ENCODE measurements at places on chromosomes 3 and 15. TPM values are rescaled to one million over a fixed set of nuclear protein-coding genes. Genes with fewer than 3 reads are reported as not detected.

The AMOTL2 gene
- total RNA-seq, result 104 TPM

The SLC33A1 gene
- total RNA-seq, result 52.1 TPM

The GOLGA6L7 gene
- total RNA-seq, result not detected

The CFAP44 gene
- total RNA-seq, result 6.0 TPM

The BTLA gene
- not detected for total RNA-seq

The KLHL6 gene
- 15.7 TPM for total RNA-seq

The DISP2 gene
- total RNA-seq, result 0.27 TPM

The THRB gene
- 0.93 TPM for total RNA-seq

Measured in thoracic aorta endothelial cell (primary cell).